ENCODE measurements at places on chromosomes 1 and 21.
A peak's percentile ranks its signal among the peaks of the same experiment; 100 is the strongest.

DNA sequence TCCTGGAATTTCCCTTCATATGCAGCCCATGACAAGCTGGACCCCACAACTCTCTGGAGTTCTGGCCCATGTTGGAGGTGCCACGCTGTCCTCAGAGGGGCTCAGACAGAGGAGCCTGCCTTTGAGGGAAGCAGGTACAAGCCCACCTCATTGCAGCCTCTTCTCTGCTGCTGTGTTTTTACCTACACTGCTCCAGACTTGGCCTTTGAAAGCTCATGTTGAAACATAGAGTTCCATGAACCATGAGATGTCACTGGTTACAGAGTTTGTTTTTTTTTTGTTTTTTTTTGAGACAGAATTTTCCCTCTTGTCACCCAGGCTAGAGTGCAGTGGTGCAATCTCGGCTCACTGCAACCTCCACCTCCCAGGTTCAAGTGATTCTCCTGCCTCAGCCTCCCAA is 22.1 kb upstream of the ZBTB21 start:
- DNase-seq: no peak

GRCh38 chr1:98975113-98975512 is 29.5 kb downstream of the PLPPR5 start:
- no peak for DNase-seq

DNA sequence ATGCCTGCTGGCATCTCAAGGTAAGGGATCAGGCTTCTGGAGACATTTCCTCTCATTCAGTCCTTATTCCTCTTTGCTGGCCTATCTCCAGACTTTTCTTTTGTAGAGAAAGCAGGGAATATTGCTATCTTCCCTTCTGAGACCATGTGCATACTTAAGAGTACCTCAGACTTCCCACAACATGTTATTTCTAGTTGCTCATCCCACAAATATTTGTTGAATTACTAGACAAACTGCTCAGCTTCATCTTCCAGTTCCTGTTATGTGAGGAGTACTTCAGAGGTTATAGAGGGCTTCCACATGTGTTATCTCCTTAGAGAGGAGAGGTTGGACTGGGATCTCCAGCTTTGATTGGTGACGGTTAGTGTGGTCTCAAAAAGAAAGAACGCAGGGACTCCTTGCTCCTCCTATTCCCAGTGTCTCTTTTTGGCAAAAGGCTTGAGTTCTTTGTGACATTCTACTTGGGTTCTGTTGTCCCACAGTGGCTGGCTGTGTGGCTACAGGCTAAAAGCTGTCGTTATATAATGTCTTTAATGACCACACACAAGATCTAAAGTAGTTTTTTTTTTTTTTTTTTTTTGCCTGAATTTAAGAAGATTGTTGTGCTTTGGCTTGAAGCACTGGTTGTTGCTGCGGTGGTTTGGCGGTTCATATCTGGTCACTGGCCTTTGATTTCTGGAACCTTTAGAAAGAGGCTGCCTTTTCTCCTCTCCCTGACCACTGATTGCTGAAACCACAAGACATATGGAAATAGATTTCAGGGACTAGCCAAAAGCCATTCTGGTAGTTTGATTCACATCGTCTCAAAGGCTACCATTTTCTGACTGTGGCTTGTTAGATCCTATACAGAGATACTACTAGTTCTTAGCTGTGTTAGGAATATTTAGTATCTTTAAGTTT is 78.7 kb downstream of the FGGY start:
- no peak for DNase-seq

- DNase-seq: no peak
Measured at GRCh38 chr1:228149406-228150119, at the start of gene GJC2. GJC2 (plus strand) TSS chr1:228149930; CDS start chr1:228157759, 7,829 bp downstream.

- DNase-seq: no peak
Measured at GRCh38 chr1:227540170-227541098, 22.9 kb upstream of the ZNF678 start.

- DNase-seq: no peak
Measured at GRCh38 chr1:87989346-87989745, 660.7 kb downstream of the LMO4 start.

- DNase-seq: no peak
Measured at GRCh38 chr1:211196880-211197279, 62.3 kb upstream of the RCOR3 start.

- DNase-seq: no peak
Measured at GRCh38 chr1:166858726-166859419, 17.2 kb downstream of the TADA1 start.

DNA sequence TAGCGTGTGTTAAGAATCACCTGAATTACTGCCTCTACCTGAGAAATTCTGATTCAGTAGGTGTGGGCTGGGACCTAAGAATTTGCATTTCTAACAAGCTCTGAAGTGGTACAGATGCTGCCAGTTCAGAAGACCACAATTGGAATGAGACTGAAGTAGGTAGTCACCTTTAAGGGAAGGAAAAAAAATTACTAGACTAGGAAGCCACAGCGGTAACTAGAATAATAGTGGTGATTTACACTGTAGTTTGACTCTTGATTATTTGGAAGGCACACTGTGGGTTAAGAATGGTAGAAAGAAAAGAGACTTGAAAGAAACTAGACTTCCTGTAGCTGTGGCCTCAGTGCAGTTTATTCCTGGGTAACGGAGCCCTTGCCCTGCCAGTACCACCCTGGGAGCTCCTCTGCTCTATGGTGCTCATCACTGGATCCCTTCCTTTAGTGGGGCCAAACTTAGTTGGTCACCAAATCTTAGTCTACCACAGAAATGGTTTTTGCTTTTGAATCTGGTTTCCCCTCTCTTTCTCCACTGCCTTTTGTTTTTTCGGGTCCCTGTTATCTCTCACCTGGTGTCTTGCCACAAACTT is 43.6 kb downstream of the ARID1A start:
- no peak for DNase-seq

- no peak for DNase-seq
Measured at GRCh38 chr1:154413177-154413783, 8.1 kb downstream of the IL6R start.

- no peak for DNase-seq
Measured at GRCh38 chr1:246632281-246633168, 66.3 kb downstream of the CNST start.

- DNase-seq: no peak
Measured at GRCh38 chr1:184975208-184975870, 1.0 kb upstream of the NIBAN1 start.

DNA sequence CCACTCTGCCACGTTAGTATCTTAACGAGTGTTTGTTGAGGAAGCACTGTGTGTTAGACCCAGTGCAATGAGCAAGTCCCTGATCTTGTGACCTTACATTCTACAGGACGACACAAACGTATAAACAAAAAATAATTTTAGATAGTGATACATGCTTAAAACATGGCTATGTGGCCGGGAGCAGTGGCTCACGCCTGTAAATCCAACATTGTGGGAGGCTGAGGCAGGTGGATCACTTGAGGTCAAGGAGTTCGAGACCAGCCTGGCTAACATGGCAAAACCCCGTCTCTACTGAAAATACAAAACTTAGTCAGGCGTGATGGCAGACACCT is 19.6 kb downstream of the MTX1 start:
- no peak for DNase-seq

DNA sequence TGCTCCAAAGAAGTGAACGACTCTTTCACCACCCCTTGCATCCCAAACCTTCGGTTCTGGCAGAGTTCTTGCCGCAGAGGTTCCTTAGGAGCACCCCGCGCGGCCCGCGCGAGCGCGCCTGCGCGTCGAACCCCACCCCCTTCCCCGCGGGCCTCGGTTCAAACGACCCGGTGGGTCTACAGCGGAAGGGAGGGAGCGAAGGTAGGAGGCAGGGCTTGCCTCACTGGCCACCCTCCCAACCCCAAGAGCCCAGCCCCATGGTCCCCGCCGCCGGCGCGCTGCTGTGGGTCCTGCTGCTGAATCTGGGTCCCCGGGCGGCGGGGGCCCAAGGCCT is at the start of gene C1orf56:
Gene C1orf56, plus strand, starts transcription at position 161 of the 334 bp plus-strand sequence. Its CDS starts 97 bp downstream, at position 258.
- peak; percentile 43 for DNase-seq

DNA sequence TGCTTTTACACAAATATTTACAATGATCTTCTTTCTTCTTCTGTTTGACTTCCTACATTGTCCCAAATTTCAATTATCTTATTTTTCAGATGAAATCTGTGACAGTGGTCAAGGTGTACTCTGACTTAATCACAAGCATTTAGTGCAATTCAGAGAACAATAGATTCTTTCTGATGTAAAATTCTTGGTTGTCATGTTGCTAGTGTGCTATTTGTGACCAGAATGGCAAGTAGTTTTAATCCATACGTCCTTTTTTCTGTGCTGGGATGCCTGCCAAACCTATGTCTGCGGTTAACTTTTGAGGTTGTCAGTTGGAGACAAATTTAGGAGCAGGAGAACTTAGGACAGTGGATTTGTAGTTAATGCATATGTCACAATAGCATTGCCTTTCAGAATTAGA is 31.0 kb downstream of the NCAM2 start:
- no peak for DNase-seq

- DNase-seq: no peak
Measured at GRCh38 chr1:3530086-3530925, 75.8 kb downstream of the ARHGEF16 start.

GRCh38 chr1:62111084-62111483 is 83.6 kb upstream of the L1TD1 start:
- no peak for DNase-seq

- no peak for DNase-seq
Measured at GRCh38 chr1:48908606-48909005, 131.9 kb upstream of the BEND5 start.

DNA sequence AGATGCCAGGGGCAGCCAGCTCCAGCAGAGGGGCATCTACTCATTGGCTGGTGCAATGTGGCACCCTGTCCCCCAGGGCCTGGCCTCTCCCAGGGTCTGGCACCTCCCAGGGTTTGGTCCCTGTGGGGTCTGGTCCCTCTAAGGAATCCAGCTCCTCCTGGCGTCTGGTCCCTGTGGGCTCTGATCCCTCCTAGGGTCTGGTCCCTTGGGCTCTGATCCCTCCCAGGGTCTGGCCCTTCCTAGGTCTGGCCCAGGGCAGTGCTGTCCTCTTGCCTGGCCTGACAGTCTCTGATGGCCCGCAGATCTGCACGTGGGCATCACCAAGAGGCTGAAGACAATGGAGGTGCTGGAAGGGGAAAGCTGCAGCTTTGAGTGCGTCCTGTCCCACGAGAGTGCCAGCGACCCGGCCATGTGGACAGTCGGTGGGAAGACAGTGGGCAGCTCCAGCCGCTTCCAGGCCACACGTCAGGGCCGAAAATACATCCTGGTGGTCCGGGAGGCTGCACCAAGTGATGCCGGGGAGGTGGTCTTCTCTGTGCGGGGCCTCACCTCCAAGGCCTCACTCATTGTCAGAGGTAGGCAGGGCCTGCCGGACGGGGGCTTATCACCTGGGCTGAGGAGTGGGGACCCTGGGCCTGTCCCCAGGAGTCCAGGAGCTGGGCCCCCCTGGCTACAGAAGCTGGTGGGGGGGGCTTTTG is 73.9 kb downstream of the OBSCN start:
- no peak for DNase-seq

GRCh38 chr1:58248072-58248471 is 298.5 kb downstream of the OMA1 start:
- no peak for DNase-seq

GRCh38 chr1:7224644-7225043 is 439.4 kb downstream of the CAMTA1 start:
- no peak for DNase-seq

DNA sequence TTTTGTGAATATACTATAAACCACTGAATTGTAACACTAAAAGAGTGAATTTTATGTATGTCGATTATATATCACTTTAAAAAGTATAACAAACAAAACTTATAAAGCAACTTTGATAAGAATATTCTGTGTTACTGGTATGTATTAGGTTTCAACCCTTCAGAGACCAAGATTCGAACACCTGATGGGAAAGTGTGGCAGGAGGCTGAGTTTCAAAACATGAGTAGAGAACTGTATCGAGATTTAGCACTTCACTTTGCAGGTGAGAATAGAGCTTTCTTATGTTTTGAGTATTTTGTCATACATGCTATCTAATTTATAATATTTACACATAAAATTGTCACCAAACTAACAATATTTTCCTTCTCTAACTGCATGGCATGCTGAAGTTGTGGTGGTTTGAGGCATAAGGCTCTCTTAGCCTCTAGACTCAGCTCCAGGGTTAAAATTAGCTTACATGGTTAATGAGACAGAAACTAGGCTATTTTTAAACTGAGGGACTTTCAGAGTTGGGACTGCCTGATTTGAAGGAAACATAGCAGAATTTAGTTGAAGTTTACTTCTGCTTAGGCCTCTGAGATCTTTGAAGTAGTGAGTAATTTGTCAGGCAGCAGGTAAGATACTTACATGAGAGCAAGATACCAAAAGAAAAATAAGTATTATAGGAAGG is 48.6 kb downstream of the CEP350 start:
- DNase-seq: no peak

- no peak for DNase-seq
Measured at GRCh38 chr1:246425139-246425794, 81.8 kb downstream of the SMYD3 start.
